ENCODE measurements at places on chromosomes 16 and 17.
A peak's percentile ranks its signal among the peaks of the same experiment; 100 is the strongest.

DNA sequence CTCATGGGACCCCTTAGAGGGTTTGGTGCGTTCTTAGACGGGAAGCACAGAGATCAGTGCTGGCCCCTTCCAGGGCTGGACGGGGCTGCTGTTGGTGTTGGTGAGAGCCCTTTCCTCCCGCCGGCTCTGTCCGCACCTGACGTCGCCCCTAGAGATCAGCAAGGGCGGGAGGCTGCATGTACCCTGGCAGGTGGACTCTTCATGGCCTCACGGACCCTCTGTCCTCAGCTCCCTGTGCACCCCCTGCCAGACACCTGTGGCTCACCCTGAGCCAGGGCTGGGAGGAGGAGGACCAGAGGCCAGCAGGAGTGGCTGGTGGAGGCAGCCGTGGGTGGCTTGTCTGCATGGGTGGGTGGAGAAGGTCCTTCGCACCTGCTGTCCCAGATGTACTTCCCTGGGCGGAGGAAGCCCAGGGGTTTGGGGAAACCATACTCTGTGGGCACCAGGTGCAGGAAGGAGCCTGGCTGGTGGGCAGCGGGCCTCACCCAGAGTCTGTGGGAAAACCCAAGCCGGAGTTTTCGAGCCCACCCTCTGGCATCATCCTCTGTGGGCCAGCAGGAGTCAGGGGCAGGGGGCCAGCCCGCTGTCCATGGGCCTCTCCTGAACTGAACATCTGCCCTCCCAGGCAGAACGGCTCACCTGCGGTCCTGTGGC is 348.6 kb downstream of the SEC14L1 start:
- peak; percentile 52 for DNase-seq

DNA sequence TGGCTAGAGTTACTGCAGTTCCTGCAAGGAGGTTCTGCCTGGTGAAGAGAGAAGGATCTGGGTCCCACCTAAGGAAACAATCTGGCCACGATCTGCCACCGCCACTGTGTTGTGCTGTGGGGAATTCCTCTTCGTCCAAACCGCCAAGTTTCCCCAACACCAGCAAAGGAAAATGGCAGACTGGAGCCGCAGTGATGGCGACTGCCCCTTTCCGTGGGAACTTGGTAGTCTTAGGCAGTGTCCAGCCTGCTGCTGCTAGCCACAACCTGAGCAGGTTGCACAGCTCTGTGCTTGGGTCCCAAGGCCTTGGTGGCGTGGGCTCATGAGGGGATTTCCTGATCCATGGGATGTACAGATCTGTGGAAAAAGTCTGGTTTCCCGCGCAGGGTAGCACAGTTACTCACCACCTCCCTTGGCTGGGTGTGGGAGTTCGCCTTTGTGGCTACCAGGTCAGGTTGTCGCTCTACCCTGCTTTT is 28.6 kb downstream of the NFATC3 start:
- DNase-seq = no peak

GRCh38 chr16:11619327-11619851 is 32.7 kb upstream of the LITAF start:
- DNase-seq = no peak

- DNase-seq = no peak
These were observed 17.5 kb downstream of the CMTM3 start for GRCh38 chr16:66621973-66622372.

- peak; percentile 25 for DNase-seq
These were observed 48.8 kb downstream of the RMI2 start for GRCh38 chr16:11393861-11394592.

- peak; percentile 83 for DNase-seq
These were observed 669 bp upstream of the CRISPLD2 start for GRCh38 chr16:84818989-84819643.

DNA sequence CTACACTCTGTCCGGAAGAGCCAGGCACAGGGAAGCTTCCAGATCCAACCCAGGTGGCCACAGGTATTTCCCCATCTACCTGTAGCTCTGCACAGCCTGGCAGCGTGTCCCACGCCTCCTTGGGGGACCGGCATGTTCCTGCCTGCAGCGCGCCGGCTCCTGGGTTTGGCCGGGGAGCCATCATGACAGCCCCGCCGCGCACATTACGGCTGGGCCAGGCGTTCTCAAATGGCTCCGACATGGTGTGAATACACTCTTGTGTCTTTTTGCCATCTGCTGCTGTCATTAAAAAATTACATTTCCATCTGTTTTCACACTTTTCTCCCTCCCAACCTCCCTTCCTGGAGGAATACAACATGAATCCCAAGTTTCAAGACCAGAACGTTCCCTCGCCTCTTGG is 8.0 kb upstream of the GINS2 start:
- no peak for DNase-seq

DNA sequence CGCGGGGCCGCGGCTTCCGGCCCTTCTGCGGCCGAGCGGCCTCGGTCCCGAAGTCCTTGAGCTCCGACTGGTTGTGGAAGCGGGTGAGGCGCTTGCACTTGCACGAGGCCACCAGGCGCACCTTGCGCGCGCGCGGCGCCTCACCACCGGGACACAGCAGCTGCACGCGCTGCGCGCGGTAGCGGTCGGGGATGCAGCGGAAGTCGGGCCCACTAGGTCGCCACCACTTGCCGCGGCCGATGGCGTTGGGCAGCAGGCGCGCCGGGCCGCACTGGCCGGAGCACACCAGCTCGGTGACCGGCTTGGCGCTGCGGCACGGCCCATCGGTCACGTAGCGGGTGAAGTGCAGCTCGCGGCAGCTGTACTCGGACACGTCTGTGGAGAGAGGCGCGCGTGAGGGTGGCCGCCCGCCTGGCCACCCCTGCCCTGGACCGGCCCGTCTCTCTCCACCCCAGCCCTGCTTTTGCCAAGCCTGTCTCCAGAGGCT is 3.2 kb downstream of the SOST start:
- DNase-seq = peak; percentile 92

DNA sequence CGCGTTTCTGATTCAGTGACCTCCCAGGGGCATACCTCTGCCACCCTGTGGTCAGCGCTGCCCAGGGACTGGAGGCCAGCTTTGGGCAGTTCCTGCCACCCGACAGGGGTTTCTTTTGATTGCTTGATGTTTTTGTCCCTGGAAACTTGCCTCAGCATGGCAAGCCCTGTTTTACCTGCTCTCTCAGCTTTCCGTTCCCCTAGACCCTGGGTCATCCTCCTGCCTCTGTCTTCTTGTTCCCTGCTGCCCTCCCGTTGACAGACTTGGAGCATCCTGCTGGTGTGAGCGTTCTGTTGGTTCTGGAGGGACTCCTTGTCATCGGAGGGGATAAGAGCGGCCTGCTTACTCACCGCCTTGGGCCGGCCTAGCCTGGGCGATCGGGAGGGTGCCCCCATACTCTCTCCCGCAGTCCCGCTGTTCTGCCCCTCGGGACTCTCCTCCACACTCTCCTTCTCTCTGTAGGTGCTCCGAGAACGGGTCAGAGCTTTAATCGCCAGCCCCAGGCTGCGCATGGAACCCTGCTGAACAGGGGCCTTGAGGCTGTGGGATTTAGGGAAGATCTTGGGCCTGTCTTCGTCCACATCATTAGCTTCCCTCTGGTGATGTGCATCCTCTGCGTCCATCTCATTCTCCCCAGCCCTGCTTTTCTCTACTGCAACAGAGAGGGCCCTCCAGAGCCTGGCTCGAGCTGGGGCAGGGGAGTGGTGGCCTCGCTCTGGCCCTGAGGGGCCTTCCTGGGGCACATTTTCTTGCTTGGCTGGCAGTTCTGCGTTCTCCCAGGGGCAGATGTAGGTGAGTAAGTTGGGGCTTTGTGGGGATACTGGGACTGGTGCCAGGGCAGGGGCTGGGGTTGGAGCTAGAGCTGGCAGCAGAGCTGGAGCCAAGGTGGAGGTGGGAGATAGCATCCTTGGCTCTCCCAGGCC is 13.7 kb downstream of the GPR179 start:
- DNase-seq = no peak

- no peak for DNase-seq
These were observed 10.4 kb downstream of the EMC6 start for GRCh38 chr17:3678821-3679530.

- no peak for DNase-seq
These were observed 1.7 kb downstream of the ADCY9 start for GRCh38 chr16:4114257-4115208.

DNA sequence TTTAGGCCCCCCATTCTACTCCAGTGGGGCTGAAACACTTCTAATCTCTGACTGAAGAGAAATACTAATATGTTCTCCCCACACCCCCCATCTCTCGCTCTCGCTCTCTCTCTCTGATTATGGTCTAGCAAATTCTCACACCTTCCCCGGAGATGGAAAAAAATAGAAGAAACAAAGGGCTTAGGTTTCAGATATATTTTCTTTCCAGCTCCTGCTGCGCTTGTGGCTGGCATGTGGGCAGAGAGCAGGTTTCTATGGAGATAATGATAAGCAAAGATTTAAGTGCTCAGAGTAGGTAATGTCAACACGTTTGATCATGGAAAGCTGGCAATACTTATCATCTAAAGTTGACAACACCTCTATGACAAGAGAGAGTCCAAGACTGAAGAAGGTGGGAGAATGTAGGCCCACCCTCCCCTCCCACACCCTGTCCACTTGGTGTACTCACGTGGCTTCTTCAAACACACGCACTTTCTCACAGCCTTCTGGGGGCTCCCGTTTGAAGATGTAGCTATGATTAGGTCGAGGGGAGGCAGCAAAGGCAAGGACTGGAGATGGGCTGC is 8.0 kb upstream of the SLC35B1 start:
- no peak for DNase-seq

GRCh38 chr17:74565126-74565525 is 2.2 kb downstream of the CD300H start:
- DNase-seq = no peak

DNA sequence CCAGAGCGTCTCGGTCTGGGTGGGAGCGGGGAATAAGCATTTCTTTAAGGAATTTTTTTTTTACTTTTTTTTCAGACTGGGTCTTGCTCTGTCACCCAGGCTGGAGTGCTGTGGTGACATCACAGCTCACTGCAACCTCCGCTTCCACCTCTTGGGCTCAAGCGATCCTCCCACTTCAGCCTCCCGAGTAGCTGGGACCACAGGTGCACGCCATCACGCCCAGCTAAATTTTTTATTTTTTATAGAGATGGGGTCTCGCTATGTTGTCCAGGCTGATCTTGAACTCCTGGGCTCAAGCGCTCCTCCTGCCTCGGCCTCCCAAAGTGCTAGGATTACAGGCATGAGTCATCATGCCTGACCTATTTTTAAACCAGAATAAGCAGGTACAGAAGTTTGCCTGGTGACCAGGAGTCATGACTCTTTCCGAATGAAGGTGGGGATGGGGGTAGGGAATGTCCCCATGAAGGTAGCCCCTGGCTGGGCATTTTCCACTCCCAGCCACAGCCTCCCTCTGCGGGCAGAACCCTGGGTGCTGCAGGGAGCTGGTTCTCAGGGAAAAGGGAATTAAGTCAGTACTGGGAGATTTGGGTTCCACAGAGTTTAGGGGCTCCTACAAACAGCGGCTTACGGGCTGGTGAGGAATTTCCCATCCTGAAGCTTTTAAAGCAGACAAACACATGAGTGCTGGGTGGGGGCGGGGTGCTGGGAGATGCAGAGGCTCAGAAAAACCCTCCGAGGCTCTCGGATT is 48.3 kb downstream of the TBC1D16 start:
- peak; percentile 65 for DNase-seq

GRCh38 chr16:55225972-55226542 is 97.9 kb upstream of the IRX6 start:
- DNase-seq = no peak

GRCh38 chr17:43832168-43832975 is 574 bp downstream of the MPP3 start:
- DNase-seq = peak; percentile 88

GRCh38 chr16:31709181-31709580 is 164.4 kb upstream of the ZNF267 start:
- peak; percentile 30 for DNase-seq

GRCh38 chr17:19361326-19361725 is 1.2 kb downstream of the B9D1 start:
- no peak for DNase-seq

GRCh38 chr17:43956222-43956621 is 2.5 kb upstream of the PYY start:
- DNase-seq = no peak

DNA sequence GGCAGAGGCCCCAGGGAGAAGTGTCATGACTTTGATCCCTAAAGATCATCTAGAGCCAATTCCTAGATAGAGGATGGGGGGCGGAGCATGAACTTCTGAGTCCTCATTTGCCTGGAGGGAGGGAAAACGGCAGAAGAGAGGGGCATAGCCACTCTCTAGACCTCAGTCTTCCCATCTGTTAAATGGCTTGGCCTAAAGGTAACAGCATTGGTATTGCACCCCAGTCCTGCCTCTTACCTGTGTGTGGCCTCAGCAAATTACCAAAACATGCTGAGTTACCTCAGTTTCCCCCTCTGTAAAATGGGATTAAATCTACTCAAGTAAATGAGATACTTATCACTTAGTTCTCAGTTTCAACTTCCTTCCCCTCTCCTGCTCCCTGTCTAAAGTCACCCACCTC is 47.5 kb downstream of the CNGB1 start:
- DNase-seq = no peak

DNA sequence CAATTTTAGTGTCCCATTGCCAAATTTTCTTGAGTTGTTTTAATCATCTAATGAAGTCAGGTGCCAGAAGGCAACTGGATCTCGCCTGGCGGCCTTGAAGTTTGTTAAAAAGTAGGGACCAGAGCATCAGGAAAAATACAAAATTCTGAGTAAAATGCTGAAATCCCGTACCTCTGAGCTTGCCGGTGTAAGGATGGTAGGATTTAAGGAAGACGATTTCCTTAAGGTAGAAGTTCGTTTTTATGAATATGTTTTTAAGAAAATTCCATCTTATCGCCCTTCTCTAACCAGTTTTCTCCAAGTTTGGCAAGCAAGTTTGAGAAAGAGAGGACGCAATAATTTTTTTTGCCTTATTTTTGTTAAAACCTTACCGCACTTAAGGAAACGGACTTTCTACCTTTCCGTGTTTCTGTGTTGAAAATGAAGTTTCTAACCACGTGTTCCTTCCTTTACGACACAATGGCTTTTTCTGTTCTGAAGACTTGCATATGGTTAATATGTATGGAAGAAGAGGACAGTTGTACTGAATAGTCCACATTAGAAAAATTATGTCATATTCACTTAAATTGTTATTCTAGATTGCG is 748 bp downstream of the ATF7IP2 start:
- no peak for DNase-seq

- DNase-seq = no peak
These were observed 5.3 kb upstream of the CBFB start for GRCh38 chr16:67023689-67024088.

DNA sequence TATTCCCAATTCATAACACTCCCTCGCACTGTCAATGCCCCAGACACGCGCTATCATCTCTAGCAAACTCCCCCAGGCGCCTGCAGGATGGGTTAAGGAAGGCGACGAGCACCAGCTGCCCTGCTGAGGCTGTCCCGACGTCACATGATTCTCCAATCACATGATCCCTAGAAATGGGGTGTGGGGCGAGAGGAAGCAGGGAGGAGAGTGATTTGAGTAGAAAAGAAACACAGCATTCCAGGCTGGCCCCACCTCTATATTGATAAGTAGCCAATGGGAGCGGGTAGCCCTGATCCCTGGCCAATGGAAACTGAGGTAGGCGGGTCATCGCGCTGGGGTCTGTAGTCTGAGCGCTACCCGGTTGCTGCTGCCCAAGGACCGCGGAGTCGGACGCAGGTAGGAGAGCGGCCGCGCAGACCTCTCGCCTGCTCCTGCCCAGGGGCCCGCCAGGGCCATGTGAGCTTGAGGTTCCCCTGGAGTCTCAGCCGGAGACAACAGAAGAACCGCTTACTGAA is at the start of gene GRN:
TSS of gene GRN (plus strand) at position 364 of the 515 bp plus-strand sequence. CDS start 3,863 bp downstream, outside the sequence.
- DNase-seq = peak; percentile 99

GRCh38 chr16:4087099-4087885 is 28.9 kb downstream of the ADCY9 start:
- DNase-seq = no peak

GRCh38 chr17:15659236-15659635 is 24.9 kb downstream of the TRIM16 start:
- DNase-seq = no peak

- no peak for DNase-seq
These were observed 5.2 kb downstream of the ZNF646 start for GRCh38 chr16:31079342-31079944.

All from H7 (cell line).